ENCODE measurements at places on chromosomes 5 and 9.

GRCh38 chr5:124576848-124577409 lies 169.5 kb downstream of the ZNF608 start:
- no peak for DNase-seq

DNA sequence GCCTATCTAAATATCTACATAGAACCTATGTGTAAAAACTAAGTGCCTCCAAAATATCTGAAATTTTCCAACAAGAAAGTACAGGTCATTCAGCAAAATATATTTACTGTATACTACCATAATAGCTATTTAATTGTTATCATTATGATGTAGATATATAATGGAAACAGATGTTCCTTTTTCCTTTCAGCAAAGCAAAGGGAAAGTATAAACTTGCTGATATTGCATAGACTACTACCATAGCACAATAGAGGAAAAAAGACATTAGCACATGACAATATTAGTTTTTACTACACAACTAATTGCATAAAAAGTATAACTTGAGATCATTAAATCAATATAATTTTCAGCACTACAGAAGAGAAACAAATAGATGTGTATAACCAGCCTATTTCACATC lies 14.9 kb downstream of the NR2F1-AS1 start:
- DNase-seq, result no peak

DNA sequence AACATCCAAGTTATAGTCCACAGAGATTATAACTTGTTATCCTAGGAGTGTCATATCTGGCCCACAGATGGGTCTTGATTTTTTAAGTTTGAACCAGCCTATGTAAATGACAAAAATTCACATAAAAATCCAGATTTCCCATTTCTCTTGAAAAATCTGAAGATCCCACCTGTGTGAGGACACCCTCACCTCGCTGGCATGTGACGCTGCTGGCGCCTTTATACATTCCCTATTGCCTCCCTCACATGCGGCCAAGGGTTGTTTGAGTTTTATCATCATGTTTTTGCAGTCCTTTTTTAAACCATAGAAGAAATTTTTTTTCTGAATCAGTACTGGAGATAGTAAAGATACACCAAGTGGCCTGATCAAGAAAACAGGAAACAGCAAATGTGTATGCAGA lies 25.9 kb upstream of the PPP1R2B start:
- DNase-seq, result no peak

DNA sequence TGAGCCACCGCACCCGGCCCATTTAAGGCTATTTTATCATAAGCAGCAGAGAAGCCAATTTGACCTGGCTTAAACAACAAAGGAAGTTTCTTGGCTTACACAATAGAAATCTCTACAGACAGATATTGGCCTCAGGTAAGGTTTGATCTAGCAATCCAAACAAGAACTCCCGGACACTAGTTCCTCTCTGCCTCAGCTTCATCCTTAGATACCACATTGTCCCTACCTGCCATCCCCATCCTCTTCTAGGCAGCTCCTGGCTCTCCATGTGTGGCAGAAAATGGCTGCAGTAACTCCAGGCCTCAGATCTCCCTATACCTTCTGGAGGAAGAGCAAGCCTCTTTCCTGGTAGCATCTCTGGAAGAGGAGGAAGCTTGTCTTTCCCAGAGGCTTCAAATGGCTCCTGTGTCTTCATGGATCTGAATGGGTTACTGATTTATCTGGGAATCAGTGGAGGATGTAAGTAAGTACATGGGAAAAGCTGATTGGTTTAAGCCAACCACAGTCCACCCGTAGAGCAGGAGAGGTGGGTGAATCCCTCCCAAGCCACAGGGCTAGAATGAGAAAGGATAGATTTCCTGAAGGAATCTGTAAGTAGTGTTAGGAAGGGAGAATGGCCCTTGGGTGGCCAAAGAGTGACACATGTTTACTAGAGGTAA lies 26.7 kb upstream of the AOPEP start:
- no peak for DNase-seq

- DNase-seq, result no peak
Measured at GRCh38 chr5:123598028-123598689, 86.2 kb downstream of the CSNK1G3 start.

- DNase-seq, result no peak
Measured at GRCh38 chr5:172911976-172912375, 47.2 kb upstream of the RPL26L1 start.

GRCh38 chr5:150999704-151000442 lies 20.5 kb upstream of the GPX3 start:
- DNase-seq, result no peak

DNA sequence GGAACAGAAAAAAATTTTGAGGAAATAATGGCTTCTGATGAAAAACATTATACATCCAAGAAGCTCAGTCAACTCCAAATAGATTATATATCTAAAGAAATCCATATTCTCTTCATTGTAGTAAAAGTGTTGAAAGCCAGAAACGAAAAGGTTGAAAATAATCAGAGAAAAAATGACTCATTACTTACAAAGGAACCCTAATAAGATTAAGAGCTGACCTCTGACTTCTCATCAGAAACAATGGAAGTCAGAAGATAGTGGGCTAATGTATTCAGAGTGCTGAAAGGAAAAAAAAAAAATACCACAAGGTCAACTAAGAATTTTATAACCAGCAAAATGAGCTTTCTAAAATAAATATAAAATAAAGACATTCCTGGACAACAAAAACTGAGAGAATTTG lies 60.0 kb downstream of the HSD17B4 start:
- no peak for DNase-seq

GRCh38 chr9:106717686-106718085 lies 145.3 kb upstream of the ZNF462 start:
- DNase-seq, result no peak

- no peak for DNase-seq
Measured at GRCh38 chr5:8585230-8586018, 716.5 kb downstream of the MTRR start.

DNA sequence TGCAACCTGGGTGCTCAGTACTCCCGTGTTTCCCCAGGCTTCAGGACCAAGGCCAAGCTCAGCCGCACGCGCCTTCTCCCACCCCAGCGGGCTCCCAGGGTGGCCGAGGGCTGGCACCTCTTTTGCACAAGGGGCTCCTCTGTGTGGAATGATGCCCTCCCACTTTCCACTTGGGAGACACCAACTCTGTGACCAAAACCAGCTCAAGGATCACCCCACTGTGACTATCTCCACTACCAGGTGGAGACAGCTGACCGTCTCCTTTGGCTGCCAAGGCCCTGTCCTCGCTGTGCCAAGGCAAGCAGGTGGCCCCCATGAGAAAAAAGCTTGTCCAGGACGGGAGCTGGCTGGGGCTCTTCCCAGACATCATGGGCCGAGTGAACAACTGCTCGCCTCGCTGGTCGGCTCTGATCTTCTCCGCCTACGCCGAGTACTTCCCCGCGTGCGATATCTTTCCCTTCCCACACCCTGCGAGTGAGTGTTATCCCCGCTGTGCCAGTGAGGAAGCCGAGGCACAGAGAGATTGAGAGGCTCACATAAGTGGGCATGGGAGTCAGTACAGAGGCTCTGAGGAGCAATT lies 132.8 kb downstream of the ZNF354C start:
- no peak for DNase-seq

Data from DMS 273 treated with DMSO at 0.1 percent for 48 hours (cell line).